ENCODE measurements at places on chromosomes 7 and 10. TPM values are rescaled to one million over a fixed set of nuclear protein-coding genes. Genes with fewer than 3 reads are reported as not detected.

DNA sequence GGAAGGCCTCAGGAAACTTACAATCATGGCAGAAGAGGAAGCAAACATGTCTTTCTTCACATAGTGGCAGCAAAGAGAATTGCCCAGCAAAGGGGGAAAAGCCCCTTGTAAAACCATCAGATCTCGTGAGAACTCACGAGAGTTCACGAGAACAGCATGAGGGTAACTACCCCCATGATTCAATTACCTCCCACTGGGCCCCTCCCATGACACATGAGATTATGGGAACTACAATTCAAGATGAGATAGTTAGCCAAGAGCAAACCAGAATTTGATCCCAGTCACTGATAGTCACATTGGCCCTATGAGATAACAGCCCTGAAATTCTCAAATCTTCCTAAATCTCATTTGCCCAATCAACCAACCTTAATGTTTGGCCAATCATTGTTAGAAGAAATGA lies 18.2 kb upstream of the ITPRID1 start:
- H3K4me1 ChIP-seq, result no peaks in the 10 kb centered on the region
- H3K36me3 ChIP-seq, result no peaks in the 10 kb centered on the region

Gene EPHA1
- 3.1 TPM for total RNA-seq

- DNase-seq, result no peak
- no peak overlapping the region for H3K27ac ChIP-seq
- no peaks in the 10 kb centered on the region for H3K4me1 ChIP-seq
- H3K4me3 ChIP-seq, result no peak overlapping the region
Observed at GRCh38 chr7:46349490-46349889, 428.4 kb upstream of the IGFBP3 start.

DNA sequence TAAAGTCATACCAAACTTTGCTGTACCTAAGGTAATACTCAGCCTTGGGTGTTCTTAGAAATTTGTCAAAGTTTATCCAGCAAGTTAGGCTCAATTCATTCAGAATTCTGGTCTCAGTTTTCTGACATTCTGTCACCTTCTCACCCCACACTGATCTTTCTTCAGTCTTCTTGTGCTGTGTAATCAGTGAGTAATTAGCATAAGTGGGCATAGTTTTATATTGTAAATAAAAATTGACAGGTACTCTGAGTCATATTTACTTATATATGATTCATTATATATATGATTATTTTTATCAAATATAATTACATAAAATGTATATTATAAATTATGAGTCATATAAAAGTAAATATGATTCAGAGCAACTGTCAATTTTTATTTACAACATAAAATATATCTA lies 170.9 kb upstream of the MAGI2 start:
- no peaks in the 10 kb centered on the region for H3K27me3 ChIP-seq
- H3K27ac ChIP-seq, result no peak overlapping the region
- DNase-seq, result no peak
- H3K36me3 ChIP-seq, result no peaks in the 10 kb centered on the region
- no peaks in the 10 kb centered on the region for H3K4me1 ChIP-seq
- no peak overlapping the region for H3K4me3 ChIP-seq

DNA sequence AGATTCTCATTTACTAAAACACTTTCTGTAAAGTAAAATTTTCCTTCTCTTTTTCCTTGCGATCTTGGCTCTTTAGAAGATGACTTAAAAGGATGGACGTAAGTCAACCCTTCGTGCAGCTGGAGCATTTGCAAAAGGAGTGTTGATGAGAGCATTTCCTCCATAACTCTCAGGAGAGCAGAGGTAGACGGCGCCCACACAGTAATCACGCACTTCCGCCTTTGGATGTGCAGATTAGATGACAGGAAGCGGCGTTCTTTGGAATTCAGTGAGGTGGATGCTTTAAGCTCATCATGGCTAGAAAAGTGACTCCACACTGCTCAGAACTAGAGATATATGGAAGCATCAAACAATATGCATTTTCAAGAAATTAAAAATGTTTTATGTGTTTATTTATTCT lies 43.0 kb upstream of the NPS start:
- no peaks in the 10 kb centered on the region for H3K4me1 ChIP-seq
- H3K4me3 ChIP-seq, result no peak overlapping the region
- no peak overlapping the region for H3K27ac ChIP-seq
- DNase-seq, result no peak
- no peaks in the 10 kb centered on the region for H3K36me3 ChIP-seq

Gene SEMA3D
- total RNA-seq, result not detected

DNA sequence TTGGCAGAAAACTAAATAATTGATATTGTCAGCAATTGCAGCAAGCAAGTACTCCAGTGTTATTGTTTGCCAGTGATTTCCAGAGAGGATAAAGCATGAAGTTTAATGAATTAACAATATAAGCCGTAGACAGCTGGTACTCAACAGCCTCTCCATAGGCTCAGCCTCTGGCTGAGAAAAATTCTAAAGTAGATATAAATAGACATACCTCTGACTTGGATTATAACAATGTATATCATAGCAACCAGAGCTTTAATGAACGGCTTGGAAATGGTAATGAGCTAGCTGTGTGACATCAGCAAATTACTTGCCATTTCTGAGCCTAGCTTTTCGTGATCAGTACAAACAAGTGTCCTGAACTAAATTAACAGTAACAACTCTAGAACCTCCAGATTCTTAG lies 1055.4 kb upstream of the AUTS2 start:
- H3K36me3 ChIP-seq, result no peaks in the 10 kb centered on the region
- no peak for DNase-seq
- H3K27ac ChIP-seq, result no peak overlapping the region
- H3K4me1 ChIP-seq, result no peaks in the 10 kb centered on the region

DNA sequence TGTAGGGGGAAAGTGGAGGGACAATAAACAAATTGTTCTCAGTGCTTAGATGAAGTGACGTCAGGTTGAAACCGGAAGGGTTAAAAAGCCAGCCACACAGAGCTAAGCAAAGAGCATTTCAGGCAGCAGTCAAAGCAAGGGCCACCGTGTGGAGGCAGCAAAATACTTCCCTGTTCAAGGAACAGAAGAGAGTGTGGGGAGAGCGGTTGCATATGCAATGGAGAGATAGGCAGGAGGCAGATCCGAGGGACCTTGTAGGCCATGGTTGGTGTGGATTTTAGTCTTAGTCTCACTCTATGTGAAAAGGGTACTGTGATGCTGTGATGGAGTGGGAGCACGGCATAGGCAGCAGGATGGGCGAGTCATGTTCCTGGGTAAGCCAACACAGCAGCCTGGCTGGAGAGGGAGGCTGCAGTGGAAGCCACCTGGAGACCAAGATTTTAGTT lies 3.8 kb upstream of the STN1 start:
- H3K27me3 ChIP-seq, result no peaks in the 10 kb centered on the region
- no peak for DNase-seq
- no peaks in the 10 kb centered on the region for H3K36me3 ChIP-seq

DNA sequence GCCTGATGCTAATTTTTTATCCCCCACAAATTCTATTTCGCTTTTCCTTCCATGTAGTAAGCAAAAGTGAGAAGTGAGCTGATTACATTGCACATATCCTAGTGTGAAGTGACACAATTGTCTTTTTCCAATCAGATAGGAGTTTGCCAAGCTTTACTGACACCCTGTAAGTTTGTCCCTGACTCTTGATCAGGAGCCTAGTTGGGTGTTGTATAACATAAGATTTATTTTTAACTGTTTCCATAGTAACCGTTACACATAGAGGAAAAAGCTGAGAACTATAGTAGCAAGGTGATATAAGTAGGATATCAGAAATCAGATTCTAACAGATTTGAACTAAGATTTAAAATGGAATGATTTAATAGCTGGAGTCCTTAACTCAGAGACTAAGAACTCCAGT lies 31.2 kb downstream of the EXOC4 start:
- no peak overlapping the region for H3K27ac ChIP-seq
- no peak overlapping the region for H3K4me3 ChIP-seq
- no peaks in the 10 kb centered on the region for H3K27me3 ChIP-seq
- DNase-seq, result no peak

DNA sequence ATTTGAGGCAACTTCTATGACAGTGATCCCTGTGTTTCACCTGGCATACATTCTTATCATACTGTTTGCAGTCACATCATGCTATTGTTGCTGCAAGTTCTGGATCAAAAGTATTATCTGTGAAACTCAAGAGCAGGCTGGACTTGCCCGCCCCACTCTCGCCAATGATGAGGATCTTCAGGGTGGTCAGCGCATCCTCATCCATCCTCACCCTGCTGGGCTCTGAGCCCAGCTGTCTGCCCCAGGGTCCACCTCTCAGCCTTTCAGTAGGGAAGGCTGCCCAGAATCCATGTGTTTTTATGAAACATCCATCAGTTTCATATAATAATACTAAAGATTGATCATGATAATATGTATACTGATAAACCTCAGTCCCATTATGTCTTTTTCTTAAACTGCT lies 55.4 kb upstream of the KIF5B start:
- no peak overlapping the region for H3K27ac ChIP-seq
- no peaks in the 10 kb centered on the region for H3K4me1 ChIP-seq
- no peaks in the 10 kb centered on the region for H3K36me3 ChIP-seq
- H3K27me3 ChIP-seq, result no peaks in the 10 kb centered on the region
- DNase-seq, result no peak
- no peak overlapping the region for H3K4me3 ChIP-seq

DNA sequence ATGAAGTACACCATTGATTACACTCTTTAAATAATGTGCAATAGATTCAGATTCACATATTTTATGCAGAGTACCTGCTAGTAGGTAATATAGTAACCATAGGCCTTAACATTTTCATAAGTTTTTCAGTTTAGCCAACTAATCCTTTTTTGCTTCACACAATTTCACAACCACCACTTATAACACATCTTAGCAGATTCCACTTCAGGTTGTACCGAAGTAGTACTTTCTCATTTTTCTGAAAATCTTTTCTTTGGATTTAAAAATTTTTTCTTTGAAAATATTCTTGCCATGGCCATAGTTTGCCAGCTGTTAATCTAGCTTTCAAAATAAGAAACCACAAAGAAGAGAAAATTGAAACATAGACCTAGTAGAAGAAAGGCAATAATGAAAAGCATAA lies 203.1 kb downstream of the MGMT start:
- H3K4me1 ChIP-seq, result no peaks in the 10 kb centered on the region
- no peaks in the 10 kb centered on the region for H3K36me3 ChIP-seq

DNA sequence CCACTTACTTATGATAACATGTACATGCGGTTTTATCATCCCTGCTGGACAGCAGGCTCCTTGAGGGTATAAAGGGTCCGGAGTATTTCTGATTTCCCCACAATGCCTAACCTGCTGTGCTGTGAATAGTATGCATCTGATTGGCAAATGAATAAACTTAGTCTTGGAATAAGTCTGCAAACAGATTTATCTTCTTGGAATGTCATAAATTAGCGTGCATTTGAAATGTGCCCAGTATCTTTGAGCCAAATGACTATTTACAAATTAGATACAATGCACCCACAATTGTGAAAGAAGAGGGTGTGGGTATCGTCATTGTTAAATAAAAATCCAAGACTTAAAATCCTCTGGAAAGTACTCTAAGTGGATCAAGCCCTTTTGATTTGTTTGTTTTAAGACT lies 106.0 kb downstream of the OSBPL3 start:
- no peaks in the 10 kb centered on the region for H3K36me3 ChIP-seq
- no peaks in the 10 kb centered on the region for H3K4me1 ChIP-seq
- H3K27ac ChIP-seq, result no peak overlapping the region
- no peak for DNase-seq

Gene STEAP1B
- 0.20 TPM for total RNA-seq

Gene FAM13C
- total RNA-seq, result not detected

GRCh38 chr7:100678291-100678984 lies 4.9 kb downstream of the GNB2 start:
- H3K27me3 ChIP-seq, result no peaks in the 10 kb centered on the region
- H3K27ac ChIP-seq, result no peak overlapping the region
- no peak for DNase-seq
- H3K36me3 ChIP-seq, result peaks cover 28% of the 10 kb centered on the region
- H3K4me3 ChIP-seq, result no peak overlapping the region
- H3K4me1 ChIP-seq, result peaks cover 24% of the 10 kb centered on the region

DNA sequence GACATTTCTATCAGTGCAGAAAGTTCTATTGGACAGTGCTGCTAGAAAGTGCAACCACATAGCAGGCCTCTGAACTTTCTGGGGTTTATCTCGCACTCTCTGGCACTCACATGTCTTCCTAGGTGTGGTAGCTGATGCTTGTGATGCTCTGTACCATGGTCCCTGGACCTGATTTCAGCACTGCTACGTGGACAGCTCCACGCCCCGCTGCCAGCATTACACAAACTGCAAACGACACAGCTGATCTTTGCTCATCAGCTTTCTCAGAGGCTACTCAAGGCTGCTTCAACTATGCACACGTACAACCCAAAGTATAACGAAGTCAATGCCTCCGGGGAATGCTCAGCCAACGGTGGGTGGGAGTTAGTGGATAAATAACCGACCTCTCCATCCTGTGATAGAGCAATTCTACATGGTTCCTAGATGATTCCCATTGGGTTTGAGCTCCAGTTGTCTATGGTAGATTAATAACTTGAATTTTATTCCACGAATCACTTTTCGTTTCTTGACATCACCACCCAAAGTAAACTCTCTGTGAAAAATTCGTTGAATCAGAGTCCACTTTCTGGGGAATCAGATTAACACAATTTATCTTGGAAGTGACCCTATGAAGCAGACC lies 302.5 kb downstream of the ACTR3B start:
- H3K27ac ChIP-seq, result no peak overlapping the region
- no peak overlapping the region for H3K4me3 ChIP-seq
- no peaks in the 10 kb centered on the region for H3K36me3 ChIP-seq

Gene ITGA8
- total RNA-seq, result not detected

Gene ODAD2
- not detected for total RNA-seq

GRCh38 chr10:34798654-34799053 lies 16.4 kb downstream of the PARD3 start:
- no peak for DNase-seq
- no peaks in the 10 kb centered on the region for H3K36me3 ChIP-seq
- H3K4me3 ChIP-seq, result no peak overlapping the region
- no peaks in the 10 kb centered on the region for H3K27me3 ChIP-seq
- no peak overlapping the region for H3K27ac ChIP-seq
- no peaks in the 10 kb centered on the region for H3K4me1 ChIP-seq

Gene IFIT1B
- total RNA-seq, result not detected

DNA sequence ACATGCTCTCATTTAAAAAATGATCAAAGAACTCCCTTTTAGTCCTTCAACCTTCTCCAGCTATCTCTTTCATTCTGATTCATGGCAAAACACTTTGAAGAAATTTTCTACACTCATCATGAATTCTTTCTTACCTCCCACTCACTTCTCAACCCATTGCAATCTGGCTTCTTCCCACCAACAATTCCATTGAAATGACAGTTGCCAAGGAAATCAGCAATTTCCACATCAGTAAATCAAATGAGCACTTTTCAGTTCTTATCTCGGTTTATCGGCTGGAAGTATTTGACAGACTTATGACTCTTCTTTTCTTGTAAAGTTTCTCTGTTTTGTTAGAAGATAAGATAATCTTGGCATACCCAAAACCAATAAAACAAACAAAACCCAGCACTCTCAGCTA lies 99.1 kb upstream of the CACNA2D1 start:
- no peak overlapping the region for H3K27ac ChIP-seq
- H3K4me1 ChIP-seq, result no peaks in the 10 kb centered on the region

Data from CD8-positive, alpha-beta memory T cell (primary cell).